ENCODE measurements at places on chromosomes 6 and 20.

DNA sequence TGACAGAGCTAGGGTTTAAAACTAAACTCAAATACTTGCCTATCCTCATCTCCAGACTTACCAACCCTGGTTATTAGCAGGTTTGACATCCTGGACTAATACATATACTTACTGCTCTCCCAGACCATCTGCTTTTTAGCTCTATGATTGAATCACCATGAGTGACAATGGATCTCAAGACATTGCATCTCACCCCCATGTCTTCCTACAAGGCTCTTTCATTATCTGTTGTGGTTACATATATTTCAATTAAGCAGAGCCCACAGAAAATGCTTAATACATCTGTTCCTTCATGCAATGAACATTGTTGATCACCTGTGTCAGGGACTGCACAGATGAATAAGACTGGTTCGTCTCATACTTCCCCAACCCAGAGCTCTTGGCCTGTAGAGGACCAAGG lies 19.4 kb downstream of the SAMD3 start:
- no peak for DNase-seq

GRCh38 chr20:17611290-17611539 lies 41.3 kb downstream of the DSTN start:
- no peak for DNase-seq

GRCh38 chr20:46130534-46130933 lies 12.4 kb downstream of the CD40 start:
- no peak for DNase-seq

- no peak for DNase-seq
These were observed 98.8 kb downstream of the ASXL1 start for GRCh38 chr20:32456869-32457478.

GRCh38 chr6:113017353-113017752 lies 670.2 kb downstream of the RFPL4B start:
- no peak for DNase-seq

DNA sequence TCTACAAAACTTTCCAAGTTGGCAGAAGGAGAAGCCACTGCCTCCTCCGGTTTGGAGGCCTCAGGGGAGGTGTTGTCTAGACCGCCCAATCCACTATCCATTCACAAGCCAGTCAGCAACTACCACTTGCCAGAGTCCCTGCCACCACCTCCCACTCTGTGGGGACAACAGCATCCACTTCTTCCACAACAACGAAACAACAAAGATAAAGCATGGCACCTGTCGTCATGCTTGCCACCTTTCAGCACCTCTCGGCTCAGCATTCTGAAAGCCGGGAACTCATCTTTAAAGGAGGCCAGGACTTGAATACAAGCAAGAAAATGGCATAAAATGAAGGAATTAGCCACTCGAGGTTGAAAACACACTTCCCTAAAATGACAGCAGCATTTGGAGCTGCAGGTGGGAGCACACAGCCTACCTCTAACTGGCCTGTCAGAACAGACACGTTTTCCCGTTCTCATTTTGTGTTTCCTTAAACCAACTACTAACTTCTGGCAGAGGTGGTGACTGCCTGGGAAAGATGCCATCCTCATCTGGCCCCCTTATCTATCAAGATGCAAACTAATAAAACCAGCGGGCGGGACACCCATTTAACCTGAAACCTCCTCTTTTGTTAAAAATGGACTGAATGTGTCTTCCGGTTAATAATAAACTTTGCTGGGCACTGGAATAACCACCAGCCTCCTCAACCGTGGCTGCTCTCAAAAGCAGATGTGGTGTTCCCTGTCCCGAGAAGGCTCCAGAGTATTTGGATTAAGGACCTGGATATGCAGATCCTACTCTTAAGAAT lies 21.7 kb downstream of the YTHDF1 start:
- DNase-seq = no peak

DNA sequence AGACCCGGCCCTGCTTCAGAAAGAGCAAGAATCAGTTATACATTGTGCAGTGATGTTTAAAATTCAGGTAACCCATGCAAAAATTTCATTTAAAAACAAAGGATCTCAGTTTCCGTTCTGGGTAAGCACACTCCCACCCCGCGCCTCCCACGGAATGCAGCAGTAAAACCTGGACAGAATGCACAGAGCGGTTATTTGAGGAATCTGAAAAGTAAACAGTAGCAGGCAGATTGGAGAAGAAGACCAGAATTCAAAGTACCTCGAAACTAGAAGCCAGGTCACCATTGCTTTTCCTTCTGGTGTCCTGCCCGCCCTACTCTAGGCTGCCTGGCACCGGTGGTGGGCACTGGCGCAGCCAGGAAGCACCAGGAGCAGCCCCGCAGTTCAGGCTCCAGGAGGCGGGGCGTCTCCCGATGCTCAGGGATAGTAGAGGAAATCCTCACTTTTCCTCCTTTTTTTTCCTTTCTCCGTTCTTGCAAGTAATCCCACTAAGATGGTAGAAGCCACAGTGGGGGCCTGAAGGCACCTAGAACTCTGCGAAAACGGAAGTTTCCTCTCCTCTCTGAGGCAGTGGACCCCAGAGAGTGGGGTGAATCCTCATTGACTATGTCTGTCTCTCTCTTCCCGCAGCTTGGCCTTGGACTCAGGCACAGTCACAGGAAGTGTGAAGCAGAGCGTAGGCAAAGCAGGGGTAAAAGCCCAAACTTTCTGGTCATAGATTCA lies 28.3 kb downstream of the METTL24 start:
- peak; percentile 49 for DNase-seq

- DNase-seq = no peak
These were observed 37.8 kb downstream of the EIF2S2 start for GRCh38 chr20:34074101-34074760.

- no peak for DNase-seq
These were observed 77.9 kb upstream of the RALY start for GRCh38 chr20:33915726-33916331.

DNA sequence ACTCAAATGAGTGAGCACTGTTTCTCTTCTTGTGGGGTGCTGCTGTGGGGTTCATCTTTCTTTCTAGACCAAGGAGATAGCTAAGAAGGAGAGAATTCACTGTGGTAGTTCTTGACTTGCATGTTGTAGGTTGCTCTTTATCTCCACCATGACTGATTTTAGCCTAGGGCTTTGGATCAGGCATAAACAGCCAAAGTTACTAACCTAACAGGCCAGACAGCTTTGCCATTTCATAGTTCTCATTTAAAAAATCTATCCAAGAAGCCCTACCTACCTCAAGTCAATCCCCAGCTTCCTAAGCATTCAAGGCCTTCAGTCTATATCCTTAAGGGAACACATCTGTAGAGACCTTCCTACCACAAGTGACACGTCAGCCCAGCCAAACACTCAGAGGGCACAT lies 107.9 kb upstream of the CARMIL1 start:
- no peak for DNase-seq

DNA sequence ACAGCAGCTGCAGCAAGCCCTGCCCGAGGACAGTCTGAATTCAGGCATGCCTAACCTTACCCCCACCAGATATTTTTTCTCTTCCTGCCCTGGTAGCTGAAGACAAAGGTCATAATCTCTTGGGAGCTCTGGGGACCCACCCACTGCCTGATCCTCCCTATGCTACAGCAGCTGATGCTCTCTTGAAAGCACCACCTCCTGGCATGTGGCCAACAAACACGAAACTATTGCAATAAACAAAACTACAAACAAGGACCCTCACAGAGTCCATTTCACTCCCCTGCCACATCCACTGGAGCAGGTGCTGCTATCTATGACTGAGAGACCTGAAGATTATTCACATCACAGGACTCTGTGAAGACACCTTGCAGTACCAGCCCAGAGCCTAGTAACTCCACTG lies 238.5 kb upstream of the HS3ST5 start:
- DNase-seq = no peak

GRCh38 chr6:52691718-52692117 lies 20.8 kb downstream of the TMEM14A start:
- no peak for DNase-seq

GRCh38 chr20:45433316-45433715 lies 17.4 kb downstream of the PIGT start:
- peak; percentile 92 for DNase-seq

- no peak for DNase-seq
These were observed 119.5 kb upstream of the KCNG1 start for GRCh38 chr20:51142448-51142847.

DNA sequence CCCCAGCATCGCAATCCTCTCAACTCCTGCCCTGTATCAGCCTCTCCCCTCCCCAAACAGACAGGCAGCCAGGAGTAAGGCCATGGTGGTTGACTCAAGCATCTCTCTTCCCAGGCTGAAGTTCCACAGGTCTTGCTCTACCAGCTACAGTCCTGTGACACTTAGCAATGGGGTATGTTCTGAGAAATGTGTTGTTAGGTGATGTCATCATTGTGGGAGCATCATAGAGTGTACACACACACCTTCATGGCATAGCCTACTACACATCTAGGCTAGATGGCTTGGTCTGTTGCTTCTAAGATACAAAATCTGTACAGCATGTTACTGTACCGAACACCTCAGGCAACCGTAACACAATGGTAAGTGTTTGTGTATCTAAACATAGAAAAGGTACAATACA lies 29.5 kb upstream of the BCAS1 start:
- DNase-seq = no peak

DNA sequence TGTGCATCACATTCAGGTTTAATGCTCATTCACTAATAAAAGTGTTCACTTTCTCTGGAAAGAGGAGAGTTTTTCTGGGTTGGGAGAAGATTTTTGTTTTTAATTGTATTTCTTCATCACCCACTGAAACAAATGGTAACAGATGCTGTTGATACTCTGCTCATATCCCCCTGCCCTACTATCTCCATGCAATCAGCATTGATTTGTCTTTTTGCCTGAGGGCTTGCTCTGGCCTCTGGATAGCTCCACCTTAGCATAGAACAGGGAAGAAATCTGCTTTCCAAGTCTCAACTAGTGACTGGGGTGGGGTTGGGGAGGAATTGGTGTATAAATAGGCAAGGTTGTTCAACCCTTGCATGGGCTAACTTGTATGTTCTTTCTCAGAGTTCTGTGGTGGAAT lies 296.4 kb downstream of the KHDRBS2 start:
- no peak for DNase-seq

DNA sequence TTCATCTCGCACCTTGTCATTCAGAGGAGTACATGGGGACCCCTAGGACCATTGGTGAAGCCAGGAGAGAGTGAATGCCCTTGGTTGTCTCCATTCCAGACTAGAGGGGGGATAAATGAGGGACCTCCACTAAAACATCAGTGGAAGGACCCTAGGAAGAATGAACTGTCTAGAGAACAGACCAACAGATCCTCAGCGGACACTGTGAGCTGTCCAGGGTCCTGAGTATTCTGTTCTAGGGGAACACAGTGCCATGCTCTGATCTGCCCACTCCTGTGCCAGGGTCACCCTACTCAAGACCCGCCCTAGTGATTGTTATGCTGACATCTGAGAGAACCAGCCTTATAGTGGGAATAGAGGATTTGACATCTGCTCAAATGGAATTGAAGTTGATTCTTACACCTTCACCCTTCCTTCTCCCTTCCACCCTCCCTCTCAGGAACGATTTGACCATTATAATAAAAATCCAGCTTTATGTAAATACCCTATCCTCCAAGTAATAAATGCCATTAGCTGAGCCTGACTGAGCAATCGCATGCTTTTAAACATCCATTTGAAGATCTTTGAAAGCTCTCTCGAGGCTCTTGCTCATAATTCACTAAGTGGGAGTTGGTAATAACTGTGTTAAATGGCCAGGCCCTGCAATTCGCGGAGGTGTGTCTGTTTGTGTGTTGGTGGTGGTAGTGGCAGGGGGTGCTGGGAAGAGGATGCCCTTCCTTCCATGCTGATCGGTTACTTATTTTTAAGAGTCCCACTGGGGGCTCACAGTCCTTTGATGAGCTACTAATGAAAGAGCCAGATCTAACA lies 43.6 kb upstream of the SLC32A1 start:
- DNase-seq = no peak

GRCh38 chr6:131916847-131917246 lies 34.3 kb downstream of the CCN2 start:
- no peak for DNase-seq

- DNase-seq = no peak
These were observed 21.0 kb upstream of the ELMO2 start for GRCh38 chr20:46427384-46427783.

All from hippocampal formation (tissue), 2 donors.